Epithelial cell of esophagus (primary cell): ENCODE measurements at places on chromosomes 5 and 9.

DNA sequence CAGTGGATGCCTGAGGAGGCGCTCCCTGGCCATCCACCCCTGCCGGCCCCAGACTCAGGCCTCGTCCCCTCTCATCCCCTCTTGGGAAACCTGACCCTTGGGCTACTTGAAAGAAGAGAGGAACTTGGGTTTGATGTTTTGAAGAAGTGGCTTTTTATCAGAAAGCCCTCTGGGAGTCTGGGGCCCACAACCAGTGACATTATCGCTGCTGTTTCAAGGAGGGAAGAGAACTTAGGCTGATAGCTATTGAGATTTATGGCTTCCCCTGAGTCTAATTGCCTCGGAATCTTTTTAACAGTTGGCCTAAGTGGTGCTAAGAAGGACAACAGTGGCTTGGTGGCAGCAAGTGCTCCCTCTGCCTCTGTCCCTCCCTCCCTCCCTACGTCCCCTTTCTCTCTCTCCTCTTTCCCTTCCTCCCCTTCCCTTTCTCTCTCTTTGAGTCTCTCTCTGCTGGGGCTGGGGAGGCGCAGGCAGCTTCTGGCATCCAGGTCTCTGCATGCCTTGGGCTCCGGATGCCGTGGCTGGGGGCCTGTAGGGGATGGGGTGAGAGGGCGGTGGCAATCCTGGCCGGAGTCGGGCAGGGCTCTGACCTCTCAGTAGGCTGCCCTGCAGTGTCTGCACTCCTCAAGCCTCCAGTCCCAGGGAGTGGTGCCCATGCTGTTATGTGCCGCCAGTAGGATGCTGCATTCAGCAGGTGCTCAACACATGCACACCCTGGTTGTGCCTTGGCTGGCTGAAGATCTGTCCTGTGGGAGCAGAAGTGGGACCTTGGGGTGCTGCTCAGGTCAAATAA lies 49.6 kb upstream of the RXRA start:
- no peak for DNase-seq

DNA sequence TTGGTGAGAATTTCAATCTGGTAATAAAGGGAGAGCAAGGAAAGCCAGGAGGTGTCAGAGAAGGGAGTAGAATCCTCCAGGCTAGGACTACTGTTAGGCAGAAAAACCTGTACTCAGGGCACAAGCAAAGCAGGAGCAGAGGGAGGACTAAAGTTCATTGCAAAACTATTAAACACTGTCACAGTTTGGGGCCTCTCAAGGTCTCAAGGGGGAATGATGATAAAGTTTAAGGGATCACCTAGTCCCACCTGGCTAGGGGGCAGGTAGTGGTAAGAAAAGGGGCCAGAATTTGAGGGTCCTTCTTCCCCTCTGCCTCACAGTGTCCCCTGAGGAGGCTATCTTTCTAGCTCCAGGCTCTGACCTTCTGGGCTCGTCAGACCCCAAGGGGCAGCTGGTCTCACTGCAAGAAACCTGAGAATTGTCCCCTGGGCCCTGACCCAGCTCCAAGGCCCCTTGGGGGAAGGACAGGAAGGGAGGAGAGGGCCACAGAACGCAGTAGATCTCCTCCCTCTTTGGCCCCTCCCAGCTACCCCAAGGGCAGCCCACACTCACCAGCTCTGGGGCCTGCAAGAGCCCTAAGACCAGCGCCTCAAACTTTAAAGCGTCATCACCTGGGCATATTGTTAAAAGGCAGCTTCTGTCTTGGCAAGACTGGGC lies 974 bp downstream of the CCDC69 start:
- peak; percentile 26 for DNase-seq

DNA sequence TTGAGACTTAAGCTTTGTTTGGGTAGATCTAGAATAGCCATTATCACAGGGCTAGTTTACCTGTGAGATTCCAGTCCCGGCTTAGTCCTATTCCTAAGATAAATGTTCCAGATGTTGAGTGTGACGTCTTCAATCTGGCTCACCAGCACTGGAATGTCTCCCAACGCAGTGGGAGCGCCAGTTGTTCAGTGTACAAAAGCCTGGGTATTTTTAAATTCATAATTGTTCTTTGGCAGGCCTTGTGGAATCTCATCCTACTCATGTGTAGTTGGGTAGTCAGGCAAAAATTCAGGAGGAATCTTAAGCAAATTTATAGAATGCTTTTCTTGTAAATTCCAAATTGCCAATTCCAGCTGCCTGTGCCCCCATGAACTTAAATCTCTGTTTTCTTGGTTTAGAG lies 272.6 kb upstream of the KCNN2 start:
- no peak for DNase-seq

- peak; percentile 6 for DNase-seq
These were observed 149.9 kb upstream of the PRR16 start for GRCh38 chr5:120314191-120314590.

- peak; percentile 60 for DNase-seq
These were observed 41.6 kb upstream of the TMEM215 start for GRCh38 chr9:32741706-32742105.

DNA sequence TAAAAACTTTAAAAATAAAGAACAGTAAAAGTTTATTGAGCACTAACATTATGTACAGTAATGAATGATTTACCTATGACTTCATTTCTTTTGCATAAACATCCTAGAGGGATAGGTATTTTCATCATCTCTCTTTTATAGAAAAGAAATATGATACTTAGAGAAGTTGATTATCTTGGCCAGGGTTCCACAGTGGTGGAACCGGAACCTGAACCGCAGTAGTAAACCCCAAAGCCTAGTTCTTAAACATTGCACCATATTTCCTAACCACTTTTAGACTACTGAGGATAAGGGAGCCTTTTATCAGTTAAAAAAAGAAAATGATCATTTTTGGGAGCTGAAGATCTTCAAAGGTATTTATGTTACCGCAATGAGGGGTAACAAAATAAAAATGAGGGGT lies 205.7 kb upstream of the SGCD start:
- no peak for DNase-seq

- DNase-seq: no peak
These were observed 1010.2 kb upstream of the DMAC1 start for GRCh38 chr9:8809741-8810140.

DNA sequence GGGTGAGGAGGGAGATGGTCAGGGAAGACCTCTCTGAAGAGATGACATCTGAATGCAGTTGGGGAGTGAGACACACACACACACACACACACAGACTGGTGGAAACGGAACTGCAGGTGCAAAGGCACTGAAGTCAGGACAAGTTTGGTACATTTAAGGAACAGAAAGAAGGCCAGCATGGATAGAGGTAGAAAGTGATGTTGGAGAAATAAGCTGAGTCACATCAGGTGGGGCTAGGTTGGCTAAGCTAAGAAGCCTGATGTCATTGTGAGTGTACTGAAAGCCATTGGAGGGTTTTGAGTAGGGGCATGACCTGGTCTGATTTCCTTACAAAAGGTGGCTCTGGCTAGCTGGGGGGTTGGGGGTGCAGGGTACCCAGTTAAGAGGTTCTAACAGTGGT lies 3.1 kb downstream of the BSPRY start:
- peak; percentile 73 for DNase-seq

DNA sequence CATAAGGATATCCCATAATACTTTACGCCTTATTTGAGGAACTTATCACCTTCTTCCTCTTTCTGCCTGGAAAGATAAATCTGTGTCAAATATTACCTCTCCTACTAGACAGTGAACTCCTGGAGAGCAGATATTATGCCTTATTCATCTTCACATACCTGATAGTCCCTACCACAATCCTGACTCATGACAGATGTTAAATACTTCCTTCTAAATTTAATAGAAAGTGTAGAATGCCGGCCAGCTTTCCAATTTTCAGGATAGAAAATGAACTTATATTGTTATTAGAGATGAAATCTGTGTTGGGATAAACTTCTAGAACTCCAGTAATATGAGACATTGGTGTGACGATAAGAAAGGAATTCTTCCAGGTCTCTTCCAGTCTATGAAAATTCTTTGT lies 89.0 kb downstream of the GCNT4 start:
- DNase-seq: peak; percentile 59

- peak; percentile 16 for DNase-seq
These were observed 63.5 kb downstream of the MEF2C start for GRCh38 chr5:88819301-88819999.

GRCh38 chr5:59813761-59814536 lies 79.6 kb downstream of the PDE4D start:
- DNase-seq: peak; percentile 79

DNA sequence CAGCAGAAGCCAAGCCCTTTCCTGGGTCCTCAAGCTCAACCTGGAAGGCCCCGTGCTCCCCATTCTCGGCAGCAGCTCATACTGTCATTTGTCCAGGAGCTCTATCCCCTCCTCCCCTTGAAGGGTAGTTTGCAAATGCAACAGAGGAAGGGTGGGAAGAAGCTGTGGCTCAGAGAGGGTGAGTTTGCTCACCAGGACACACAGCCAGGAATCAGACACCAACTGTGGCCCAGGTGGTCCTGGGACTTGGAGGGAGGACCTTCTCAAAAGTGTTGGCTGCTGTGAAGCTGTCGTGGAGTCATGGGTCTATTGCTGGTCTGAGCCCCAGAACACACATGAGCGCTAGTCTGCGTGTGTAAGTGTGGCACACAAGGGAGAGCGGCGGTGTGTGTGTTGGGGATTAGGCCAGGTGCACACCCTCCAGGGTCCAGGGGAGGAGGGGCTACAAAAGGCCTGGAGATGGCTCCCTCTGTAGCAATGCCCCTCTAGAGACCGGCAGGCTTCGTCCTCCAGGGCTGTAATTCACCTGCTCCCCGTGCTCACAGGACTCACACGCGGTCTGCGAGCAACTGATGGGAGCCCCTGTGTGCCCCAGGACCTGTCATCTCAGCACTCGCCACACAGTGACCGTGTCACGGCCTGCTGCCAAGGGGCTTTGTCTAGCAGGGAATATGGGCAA lies 8.2 kb upstream of the RPS14 start:
- DNase-seq: no peak

DNA sequence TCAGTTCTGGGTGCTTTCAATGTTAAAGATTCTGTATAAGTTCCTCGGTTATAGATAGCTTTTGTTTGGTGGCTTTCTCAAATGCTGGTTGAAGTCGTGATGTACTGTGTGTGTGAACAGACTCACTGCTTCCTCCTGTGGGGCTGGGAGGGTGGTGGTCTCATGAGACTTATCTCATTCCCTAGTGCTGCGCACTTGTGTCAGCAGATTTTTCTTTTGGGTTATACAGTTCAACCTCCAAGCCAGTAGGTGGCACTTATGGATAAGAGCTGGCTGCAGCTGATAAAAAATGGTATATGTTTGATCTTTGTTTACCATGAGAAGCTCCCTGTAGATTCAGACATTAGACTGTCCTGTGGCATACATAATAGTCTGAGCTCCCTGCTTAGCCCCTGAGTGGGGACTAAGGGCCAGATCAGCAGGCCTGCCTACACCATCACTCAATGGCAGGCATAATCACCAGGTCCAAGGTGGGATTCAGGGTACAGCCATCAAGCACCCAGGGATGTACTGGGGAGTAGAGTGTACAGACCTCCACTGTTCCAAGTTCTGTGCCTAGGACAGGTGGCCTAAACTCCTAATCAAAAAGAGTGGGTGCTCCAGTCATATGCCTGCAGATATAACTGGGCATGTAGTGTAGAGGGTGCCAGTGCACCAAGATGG lies 174.2 kb downstream of the OXCT1 start:
- no peak for DNase-seq

DNA sequence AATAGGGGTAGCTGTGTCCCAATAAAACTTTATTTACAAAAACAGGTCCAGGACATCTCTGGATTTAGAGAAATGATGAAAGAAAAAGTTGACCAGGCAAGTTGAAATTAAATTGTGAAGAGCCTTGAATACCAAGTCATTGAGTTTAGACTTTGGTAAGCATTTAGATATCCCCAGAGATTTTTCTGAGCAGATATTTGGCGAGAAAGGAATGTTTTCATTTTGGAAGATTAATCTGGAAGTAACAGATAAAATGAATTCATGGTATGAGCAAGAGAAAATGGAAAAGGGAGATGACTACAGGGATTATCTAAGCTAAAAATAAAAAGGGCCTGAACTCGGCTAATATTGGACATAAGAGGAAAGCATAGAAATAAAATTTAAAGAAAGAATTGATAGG lies 157.6 kb downstream of the ACTL7B start:
- no peak for DNase-seq

DNA sequence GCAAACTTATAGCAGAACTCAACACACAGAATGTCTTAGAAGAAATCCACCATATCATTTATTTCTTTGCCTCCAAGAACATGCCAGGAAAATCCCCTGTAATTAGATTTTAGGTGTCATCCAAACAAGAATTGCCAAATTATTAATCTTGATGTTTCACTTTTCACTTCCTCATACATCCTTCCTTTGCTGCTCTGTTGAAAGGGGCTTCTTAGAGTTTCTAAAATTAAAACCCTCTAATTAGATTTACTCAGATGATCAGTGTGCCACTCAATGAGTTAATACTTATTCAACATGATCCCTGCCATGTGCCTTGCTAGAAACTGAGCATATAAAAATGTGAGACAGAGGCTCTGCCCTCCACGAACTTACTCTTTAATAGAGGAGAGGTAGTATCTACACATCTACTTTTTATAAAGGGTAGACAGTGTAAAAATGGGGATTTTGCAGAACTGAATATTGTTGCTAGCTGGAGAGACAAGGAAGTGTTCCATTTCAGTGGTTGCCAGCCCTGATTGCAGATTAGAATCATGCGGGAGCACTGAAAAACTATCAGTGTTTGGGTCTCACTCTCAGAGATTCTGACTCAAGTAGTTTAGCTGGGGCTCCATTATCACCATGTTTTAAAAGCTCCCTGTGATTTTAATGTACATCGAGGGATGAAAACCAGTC lies 498.4 kb downstream of the TLE4 start:
- DNase-seq: no peak

DNA sequence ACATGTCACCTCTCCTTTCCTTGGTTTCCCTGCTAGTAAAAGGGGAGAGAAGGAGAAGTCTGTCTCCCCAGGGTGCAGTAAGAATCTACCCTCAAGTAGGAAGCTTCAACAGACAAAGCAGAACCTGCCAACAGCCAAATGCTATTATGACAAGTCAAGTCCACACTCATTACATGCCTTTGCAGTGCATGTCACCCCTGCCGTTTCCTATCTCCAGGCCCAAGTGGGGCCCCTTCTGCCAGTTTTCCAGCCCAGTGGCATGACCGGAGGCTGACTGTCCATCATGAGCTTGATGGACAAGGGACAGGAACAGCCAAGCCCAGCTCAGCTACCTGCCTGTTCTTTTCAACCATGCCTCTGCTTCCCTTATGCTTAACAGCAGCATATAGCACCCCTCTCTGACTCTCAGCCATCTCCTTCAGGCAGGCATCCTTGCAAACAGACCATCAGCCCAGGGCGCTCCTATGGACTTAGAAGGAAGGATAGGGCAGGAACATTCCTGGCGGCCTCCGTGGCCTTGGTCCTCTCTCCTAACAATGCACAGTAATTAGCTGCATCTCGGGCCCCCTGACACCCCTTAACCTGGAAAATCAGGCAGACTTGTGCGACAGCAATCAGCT lies 107.2 kb upstream of the RAD23B start:
- no peak for DNase-seq

GRCh38 chr9:81777482-81777881 lies 88.1 kb upstream of the TLE1 start:
- DNase-seq: no peak

GRCh38 chr5:151632524-151632923 lies 41.4 kb upstream of the FAT2 start:
- peak; percentile 43 for DNase-seq

- no peak for DNase-seq
These were observed 259.2 kb downstream of the ARRDC3 start for GRCh38 chr5:91123901-91124300.
